ENCODE measurements at places on chromosomes 7 and 10. TPM values are rescaled to one million over a fixed set of nuclear protein-coding genes. Genes with fewer than 3 reads are reported as not detected.

HMX2 gene
- total RNA-seq = 0.58 TPM

AHR gene
- total RNA-seq = 42.8 TPM

HOXA5 gene
- 0.14 TPM for total RNA-seq

GTPBP10 gene
- 71.1 TPM for total RNA-seq

DNA sequence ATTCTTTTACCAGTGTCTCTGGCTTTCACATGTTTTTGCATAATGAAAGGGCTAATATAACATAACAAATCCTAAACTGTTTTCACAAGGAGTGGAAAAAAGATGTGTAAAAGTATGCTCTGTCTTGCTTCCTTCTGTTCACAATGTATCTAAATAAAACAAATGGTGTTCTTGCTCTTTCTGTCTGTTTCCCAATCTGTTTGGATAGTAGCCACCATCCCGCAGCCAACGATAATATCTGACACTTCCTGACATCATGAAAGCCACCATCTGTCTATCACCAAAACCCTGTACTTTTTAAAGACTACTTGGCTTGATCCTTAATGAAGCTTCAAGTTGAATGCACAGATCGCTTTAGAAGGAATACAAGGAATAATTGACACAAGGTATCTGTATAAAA is 246.2 kb downstream of the ETV1 start:
- no peaks in the 10 kb centered on the region for H3K27me3 ChIP-seq
- no peaks in the 10 kb centered on the region for H3K36me3 ChIP-seq
- H3K27ac ChIP-seq = no peak overlapping the region
- no peak for DNase-seq
- H3K4me3 ChIP-seq = no peak overlapping the region

GRCh38 chr10:99528494-99529441 is 4.0 kb upstream of the NKX2-3 start:
- peak overlapping the region; percentile 19 for H3K4me3 ChIP-seq
- peaks cover 36% of the 10 kb centered on the region for H3K4me1 ChIP-seq
- H3K27ac ChIP-seq = no peak overlapping the region
- DNase-seq = no peak

DNA sequence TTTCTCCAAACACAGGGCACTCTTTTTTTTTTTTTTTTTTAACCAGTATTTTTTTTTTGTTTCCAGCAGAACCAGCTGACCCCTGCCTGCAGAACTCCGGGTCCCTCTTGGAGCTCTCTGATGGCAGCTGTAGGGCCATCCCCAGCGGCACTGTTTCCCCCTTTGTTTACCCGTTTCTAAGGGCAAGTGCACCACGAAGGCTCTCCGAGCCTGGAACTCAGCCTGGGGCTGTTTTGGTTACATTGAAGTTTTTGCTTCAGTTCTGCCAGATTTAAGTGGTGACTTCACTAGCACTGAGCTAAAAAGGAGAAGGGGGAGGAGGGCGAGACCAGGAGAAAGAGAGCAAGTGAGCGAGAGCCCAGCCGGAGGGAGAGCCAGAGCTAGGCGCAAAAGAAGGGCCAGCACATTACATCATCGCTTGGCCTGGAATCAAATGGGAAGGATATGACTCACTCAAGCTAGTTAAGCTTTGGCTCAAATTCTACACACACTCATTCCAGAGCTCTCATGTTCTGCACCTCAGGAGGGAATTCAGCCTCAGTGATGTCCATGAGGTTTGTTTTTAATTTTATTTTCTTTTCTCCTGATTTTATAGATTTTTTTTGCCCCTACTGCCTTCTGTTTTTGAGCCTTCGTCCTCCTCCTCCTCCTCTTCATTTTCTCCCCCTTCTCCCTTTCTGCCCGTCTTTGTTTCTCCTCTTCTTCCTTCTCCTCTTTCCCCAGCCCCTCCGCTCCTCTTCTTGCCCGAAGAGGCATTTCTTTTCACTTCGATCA is 272.3 kb downstream of the TRIL start:
- H3K4me1 ChIP-seq = no peaks in the 10 kb centered on the region
- peaks cover 12% of the 10 kb centered on the region for H3K27me3 ChIP-seq
- no peaks in the 10 kb centered on the region for H3K36me3 ChIP-seq
- no peak for DNase-seq

- DNase-seq = no peak
Observed at GRCh38 chr7:41323806-41324205, 379.1 kb downstream of the INHBA start.

- DNase-seq = no peak
- H3K27ac ChIP-seq = no peak overlapping the region
- no peak overlapping the region for H3K4me3 ChIP-seq
- peaks cover 13% of the 10 kb centered on the region for H3K36me3 ChIP-seq
- no peaks in the 10 kb centered on the region for H3K4me1 ChIP-seq
Observed at GRCh38 chr7:103003004-103003403, 71.6 kb downstream of the FBXL13 start.

DNA sequence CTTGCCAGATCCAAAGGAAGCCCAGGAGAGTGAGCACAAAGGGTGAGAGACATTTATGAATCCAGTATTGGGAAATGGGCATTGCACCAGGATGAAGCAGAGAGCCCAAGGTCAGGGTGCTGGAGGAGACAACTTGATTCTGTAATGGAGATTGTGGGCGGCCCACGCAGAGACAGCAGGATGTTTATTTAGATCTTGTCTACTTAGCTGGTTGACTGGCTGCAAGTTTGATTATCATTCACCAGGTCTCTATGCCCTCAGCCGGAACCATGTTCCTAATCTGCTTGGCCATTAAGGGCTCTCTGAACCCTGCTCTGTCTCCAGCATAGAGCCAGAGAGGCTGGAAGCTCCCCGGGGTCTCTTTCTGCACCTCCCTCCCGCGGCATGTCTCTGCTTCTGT is 188.7 kb downstream of the PLXNA4 start:
- peaks cover under 1% of the 10 kb centered on the region for H3K27me3 ChIP-seq
- no peaks in the 10 kb centered on the region for H3K4me1 ChIP-seq
- no peak for DNase-seq
- no peak overlapping the region for H3K4me3 ChIP-seq

DNA sequence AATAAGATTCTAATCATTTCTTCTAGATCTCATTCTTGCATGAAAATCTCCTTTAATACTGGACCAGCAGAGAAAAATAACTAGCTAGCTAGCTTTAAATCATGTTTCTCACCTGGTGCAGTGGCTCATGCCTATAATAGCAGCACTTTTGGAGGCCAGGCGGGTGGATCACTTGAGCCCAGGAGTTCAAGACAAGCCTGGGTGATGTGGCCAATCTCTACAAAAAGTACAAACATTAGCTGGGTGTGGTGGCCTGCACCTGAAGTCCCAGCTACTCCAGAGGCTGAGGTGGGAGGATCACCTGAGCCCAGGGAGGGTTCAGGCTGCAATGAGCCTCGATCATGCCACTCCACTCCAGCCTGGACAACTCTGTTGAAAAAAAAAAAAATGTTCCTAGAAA is 99.2 kb downstream of the BAMBI start:
- H3K4me3 ChIP-seq = no peak overlapping the region
- DNase-seq = no peak
- H3K36me3 ChIP-seq = no peaks in the 10 kb centered on the region

- DNase-seq = no peak
- H3K27ac ChIP-seq = no peak overlapping the region
- H3K36me3 ChIP-seq = no peaks in the 10 kb centered on the region
- H3K27me3 ChIP-seq = peaks cover 20% of the 10 kb centered on the region
- H3K4me1 ChIP-seq = peaks cover 5% of the 10 kb centered on the region
Observed at GRCh38 chr10:72946963-72947362, 7.6 kb downstream of the PLA2G12B start.

- peaks cover 68% of the 10 kb centered on the region for H3K27me3 ChIP-seq
- no peak overlapping the region for H3K4me3 ChIP-seq
- peaks cover 58% of the 10 kb centered on the region for H3K4me1 ChIP-seq
- DNase-seq = no peak
- H3K36me3 ChIP-seq = no peaks in the 10 kb centered on the region
Observed at GRCh38 chr7:6252748-6253147, 19.7 kb downstream of the CYTH3 start.

DNA sequence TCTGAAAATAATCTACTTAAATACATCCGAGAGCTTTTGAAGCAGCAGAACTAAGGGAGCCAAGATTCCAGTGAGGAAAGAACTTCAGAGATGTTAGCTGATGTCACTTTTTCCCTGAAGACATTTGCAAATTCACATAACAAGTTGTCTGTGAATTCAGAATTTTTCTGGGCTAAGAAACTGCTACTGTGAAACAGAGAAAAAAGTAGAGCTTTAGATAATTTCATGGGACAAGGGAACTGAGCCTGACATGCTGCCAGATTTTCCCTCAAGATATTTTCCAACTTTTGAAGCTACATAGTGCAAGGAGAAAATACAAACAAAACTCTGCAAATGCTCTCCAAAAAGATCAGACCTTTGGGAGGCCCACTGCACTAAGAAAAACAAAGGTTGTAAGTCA is 484.2 kb downstream of the ANKRD7 start:
- no peak for DNase-seq
- H3K36me3 ChIP-seq = no peaks in the 10 kb centered on the region
- no peak overlapping the region for H3K27ac ChIP-seq
- H3K4me1 ChIP-seq = no peaks in the 10 kb centered on the region
- H3K27me3 ChIP-seq = no peaks in the 10 kb centered on the region

DNA sequence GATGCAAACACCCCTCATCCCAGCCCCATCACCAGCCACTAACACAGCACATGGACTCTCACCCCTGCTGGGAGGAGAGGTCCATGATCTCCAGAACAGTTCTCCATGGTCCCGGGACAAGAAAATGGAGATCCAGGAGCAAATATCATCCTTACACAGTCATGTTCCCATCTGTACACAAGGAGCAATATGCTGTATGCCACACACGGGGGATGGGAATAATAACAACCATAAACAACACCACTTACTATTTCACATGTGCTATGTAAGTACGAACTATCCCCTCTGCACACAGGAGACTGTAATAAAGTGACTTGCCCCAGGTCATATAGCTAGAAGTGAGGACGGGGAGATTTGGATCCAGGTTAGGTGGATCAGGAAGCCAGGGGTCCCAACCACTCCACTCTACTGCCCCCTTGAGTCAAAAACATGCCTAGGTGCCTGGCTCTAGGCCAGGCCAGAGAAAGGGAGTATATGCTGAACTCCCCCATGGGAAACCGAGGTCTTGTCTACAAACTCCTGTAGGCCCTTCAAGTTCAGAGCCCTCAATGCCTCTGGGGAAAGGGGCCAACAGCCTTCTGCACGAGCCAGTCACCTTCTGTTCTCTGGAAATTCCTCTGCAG is 34.1 kb downstream of the LRRC20 start:
- peaks cover 4% of the 10 kb centered on the region for H3K4me1 ChIP-seq
- H3K27ac ChIP-seq = no peak overlapping the region
- H3K27me3 ChIP-seq = no peaks in the 10 kb centered on the region
- H3K36me3 ChIP-seq = no peaks in the 10 kb centered on the region
- DNase-seq = peak; percentile 41
- no peak overlapping the region for H3K4me3 ChIP-seq

Data from activated T-cell treated with anti-CD3 and anti-CD28 coated beads, Interleukin-2, amount 50 U/mL, for 72 hours (primary cell).